Mucosa of gallbladder (tissue), 1 donor: ENCODE measurements at places on chromosomes 12 and 14.

DNA sequence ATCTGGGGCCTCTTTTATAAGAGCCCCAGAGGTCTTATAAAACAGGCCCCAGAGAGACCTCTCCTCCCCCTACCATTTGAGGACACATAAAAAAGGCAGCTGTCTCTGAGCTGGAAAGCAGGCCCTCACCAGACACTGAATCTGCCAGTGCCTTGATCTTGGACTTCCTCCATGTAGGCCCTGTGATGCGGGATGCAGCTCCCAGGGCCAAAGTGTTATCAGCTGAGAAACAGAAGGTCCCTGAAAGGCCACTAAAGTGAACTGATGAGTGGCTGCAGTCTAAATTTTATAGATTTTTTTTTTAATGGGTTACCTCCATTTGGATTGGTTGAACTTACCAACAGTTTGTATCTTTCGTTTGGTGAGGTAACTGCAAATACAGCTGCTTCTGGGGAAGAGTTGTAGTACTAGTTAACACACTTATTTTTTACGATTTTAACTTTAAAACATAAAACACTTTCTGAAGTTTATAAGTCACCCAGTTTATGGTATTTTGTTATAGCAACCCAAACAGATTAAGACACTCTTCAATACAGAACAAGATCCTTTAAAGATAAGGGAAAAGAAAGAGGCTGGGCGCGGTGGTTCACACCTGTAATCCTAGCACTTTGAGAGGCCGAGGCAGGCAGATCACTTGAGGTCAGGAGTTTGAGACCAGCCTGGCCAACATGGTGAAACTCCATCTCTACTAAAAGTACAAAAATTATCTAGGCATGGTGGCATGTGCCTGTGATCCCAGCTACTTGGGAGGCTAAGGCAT, 5.6 kb upstream of the GUCY2C start:
- DNase-seq, result no peak

DNA sequence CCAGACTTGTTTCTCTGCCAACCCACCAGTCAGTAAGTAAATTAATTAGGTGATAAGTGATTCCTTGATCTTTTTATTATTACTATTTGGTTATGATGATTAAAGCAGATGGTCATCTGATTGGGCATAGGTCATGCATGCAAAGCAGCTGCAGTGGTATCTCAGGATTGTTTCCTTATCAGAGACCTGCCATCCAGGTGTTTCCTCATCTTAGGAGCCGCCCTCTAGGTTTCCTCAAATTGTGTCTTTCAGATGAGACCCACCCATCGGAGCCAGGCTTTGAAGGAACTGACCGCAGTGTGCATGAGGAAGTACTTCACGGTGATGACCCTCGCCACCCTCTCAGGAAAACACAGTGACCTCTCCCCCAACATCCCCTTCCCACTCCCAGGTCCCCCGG, 63.3 kb downstream of the ZFP36L1 start:
- DNase-seq, result no peak

- no peak for DNase-seq
Measured at GRCh38 chr12:65962921-65963861, 138.9 kb downstream of the HMGA2 start.

GRCh38 chr14:50230401-50230700, 1.0 kb downstream of the SOS2 start:
- no peak for DNase-seq

GRCh38 chr12:34368079-34368478, 345.8 kb downstream of the ALG10 start:
- DNase-seq, result no peak

DNA sequence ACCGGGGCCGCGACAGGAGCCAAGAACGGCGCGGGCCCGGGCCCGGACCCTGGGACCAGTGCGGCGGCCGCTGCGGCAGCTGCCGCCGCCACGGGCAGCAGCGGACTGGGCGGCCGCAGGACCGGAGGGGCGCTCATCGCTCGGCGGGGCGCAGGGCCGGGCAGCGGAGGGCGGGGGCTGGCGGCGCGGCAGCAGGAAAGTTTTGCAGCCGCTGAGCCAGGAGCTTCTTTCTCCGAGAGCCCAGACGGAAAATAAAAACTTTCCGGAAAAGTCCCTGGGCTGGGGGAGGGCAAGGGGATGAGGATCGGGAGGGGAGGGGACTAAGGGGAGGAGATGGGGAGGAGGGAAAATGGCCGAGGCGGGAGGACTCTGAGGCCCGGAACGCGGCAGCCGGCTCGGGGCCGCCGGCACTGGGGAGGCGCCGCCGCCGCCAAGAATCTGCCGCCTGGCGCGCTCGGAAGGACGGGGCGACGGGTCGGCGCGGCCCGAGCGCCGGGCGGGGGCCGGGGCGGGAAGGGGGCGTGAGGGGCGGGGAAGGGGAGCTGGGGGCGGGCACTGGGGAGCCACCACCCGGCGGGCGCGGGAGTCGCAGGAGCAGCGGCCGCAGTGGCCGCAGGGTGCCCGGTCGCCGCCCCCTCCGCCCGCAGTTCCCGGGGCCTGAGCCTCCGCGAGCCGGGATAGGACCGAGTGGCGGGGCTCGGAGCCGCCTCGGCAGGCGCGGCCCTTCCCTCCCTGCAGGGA, at the start of gene PRKD1:
TSS of gene PRKD1 (minus strand) at position 472 of the 741 bp plus-strand sequence.
- DNase-seq, result peak; percentile 48

GRCh38 chr14:94906991-94907587, 137.2 kb upstream of the GSC start:
- no peak for DNase-seq

DNA sequence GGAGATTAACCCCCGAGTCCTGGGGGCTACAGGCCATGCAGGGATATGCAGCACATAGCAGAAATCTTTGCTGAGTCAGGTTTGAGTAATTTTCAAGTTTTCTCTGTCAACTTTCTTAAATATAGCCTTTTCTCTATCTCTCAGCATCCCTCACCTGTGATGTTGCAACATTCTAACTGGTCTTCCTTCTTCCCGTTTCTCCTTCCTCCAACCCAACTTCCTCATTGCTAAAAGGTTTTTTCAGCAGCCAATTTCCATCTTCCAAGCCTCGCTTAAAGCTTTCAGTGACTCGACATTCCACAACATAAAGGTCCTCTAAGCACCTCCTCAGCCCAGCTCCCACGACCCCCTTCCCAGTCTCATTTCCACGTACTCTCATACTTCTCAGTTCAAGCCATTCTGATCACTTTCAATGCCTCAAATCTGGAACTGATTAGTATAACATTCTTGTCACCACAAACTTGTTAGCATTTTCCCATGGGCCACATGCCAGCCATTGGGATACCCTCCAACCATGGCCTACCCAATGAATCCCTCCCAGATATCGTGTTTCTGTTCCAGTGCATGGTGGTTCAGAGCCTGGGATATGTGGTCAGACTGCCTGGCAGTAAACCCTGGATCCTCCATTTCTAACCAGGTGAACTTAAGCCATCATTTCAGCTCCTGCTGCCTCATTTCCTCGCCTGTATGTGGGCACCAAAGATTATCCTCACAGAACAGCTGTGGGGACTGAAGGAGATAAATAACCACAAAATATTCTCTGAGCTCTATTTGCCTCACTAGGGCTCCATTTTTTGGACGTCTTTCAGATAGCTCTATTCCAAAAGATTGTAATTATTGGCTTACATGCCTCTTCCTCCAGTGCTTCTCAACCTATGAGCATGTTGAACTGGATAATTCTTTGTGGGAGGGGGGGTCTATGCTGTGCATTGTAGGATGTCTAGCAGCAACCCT, 65.8 kb downstream of the KCNK10 start:
- no peak for DNase-seq
